ENCODE measurements at places on chromosomes 1 and 21. TPM values are rescaled to one million over a fixed set of nuclear protein-coding genes. Genes with fewer than 3 reads are reported as not detected.

DNA sequence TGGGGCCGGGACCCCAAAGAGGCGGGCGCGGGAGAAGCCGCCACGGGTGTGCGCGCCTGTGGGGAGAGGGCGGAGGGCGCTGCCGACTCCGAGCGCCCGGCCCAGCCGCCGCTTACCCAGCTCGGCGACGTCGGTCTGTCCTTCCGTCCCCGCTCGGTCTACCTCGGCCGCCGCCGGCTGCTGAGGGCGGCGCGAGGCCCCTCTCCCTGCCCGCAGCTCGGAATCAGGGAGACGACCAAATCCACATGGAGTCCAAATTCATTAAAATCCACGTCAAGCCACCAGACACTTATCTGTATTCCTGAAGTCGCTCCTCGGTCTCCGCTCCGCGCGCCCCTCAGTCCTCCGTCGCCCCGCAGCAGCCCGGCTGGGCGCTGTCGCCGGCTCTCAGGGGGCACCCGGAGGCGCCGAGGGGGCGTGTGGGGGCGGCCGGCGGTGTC lies 637 bp downstream of the PLXNA2 start:
- no peaks in the 10 kb centered on the region for H3K27me3 ChIP-seq
- peak overlapping the region; percentile 92 for H3K4me3 ChIP-seq
- no peaks in the 10 kb centered on the region for H3K36me3 ChIP-seq
- DNase-seq = peak; percentile 17
- peaks cover 14% of the 10 kb centered on the region for H3K4me1 ChIP-seq

TMIGD3 gene
- not detected for polyA plus RNA-seq

DNA sequence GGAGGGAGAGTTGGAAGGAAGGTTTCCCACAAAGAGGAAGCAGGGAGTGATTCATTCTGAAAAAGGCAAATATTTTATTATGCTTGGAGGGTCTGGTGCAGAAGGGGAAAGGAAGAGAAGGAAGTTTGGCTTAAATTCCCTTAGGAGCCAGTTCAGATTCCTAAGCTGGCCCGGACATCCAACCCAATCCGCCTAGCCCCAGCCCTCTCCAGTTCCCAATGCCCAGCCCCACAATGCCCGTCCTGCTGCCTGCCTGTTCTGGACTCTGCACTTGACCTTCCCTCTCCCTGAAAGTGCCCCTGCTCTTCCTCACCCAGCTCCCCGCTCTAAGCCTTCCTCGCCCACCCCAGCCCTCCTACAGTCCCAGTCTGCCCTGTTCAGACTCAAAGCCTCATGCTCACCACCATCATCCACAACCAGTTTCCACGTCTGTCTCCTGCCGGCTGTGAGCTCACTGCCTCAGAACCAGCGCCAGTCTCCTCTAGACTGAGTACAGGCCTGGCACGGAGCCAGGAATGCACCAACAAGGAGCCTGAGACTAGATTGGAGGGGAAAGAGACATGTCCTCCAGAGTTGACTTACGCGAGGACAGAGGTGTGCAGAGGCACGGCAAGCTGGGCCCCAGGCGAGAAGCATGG lies 18.9 kb downstream of the CAPN2 start:
- peaks cover 12% of the 10 kb centered on the region for H3K36me3 ChIP-seq
- H3K27me3 ChIP-seq = no peaks in the 10 kb centered on the region
- H3K4me1 ChIP-seq = peaks cover 11% of the 10 kb centered on the region
- peak overlapping the region; percentile 48 for H3K27ac ChIP-seq
- no peak overlapping the region for H3K4me3 ChIP-seq
- no peak for DNase-seq

ELAVL4 gene
- not detected for polyA plus RNA-seq

- H3K27me3 ChIP-seq = peaks cover 21% of the 10 kb centered on the region
- H3K36me3 ChIP-seq = no peaks in the 10 kb centered on the region
- H3K27ac ChIP-seq = no peak overlapping the region
- H3K4me1 ChIP-seq = no peaks in the 10 kb centered on the region
- no peak for DNase-seq
Measured at GRCh38 chr1:8097908-8098307, 71.8 kb upstream of the ERRFI1 start.

DNA sequence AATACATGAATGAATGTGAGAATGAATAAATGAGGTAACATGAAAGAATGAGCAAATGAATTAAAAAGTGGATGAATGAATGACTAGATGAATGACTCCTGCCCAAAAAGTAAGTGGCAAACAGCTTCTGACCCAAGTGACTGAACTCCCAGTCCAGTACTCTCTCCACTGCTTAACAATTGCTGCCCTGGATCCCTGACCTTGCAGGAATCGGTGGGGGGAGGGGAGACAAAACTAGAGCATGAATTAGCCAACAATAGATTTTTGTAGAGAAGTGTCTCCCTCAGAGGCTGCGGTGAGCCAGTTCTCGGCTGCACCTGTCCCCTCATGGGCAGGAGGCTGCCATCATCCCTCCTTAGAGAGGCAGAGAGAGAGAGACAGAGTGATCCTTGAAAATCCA lies 5.9 kb upstream of the GRIK3 start:
- no peak for DNase-seq
- no peak overlapping the region for H3K4me3 ChIP-seq
- peaks cover 6% of the 10 kb centered on the region for H3K36me3 ChIP-seq
- peaks cover 73% of the 10 kb centered on the region for H3K27me3 ChIP-seq

- no peak overlapping the region for H3K27ac ChIP-seq
- no peaks in the 10 kb centered on the region for H3K4me1 ChIP-seq
- no peak overlapping the region for H3K4me3 ChIP-seq
- no peaks in the 10 kb centered on the region for H3K27me3 ChIP-seq
- no peak for DNase-seq
Measured at GRCh38 chr1:54172614-54173599, 20.1 kb upstream of the CDCP2 start.

DNA sequence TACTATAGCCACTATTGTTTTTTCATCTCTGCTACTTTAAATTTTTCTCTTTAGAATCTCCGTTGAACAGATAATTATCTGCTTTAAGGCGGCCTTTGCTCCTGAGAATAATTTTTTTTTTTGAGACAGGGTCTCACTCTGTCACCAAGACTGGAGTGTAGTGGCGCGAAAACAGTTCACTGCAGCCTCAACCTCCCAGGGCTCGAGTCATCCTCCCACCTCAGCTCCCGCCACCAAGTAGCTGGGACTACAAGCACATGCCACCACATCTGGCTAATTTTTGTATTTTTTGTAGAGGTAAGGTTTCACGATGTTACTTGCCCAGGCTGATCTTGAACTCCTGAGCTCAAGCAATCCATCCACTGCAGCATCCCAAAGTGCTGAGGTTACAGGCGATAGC lies 28.6 kb downstream of the TRIT1 start:
- no peaks in the 10 kb centered on the region for H3K27me3 ChIP-seq
- no peak for DNase-seq
- H3K4me3 ChIP-seq = no peak overlapping the region
- no peaks in the 10 kb centered on the region for H3K4me1 ChIP-seq
- H3K27ac ChIP-seq = no peak overlapping the region

HTR6 gene
- not detected for polyA plus RNA-seq

BRDT gene
- polyA plus RNA-seq = not detected

- no peaks in the 10 kb centered on the region for H3K27me3 ChIP-seq
- H3K36me3 ChIP-seq = no peaks in the 10 kb centered on the region
- peaks cover 6% of the 10 kb centered on the region for H3K4me1 ChIP-seq
- no peak overlapping the region for H3K27ac ChIP-seq
Measured at GRCh38 chr1:195275710-195276109, 1332.5 kb downstream of the KCNT2 start.

CHODL gene
- not detected for polyA plus RNA-seq

- H3K27me3 ChIP-seq = peaks cover 24% of the 10 kb centered on the region
- H3K27ac ChIP-seq = no peak within 1 kb of the TSS
- no peak for DNase-seq
- no peaks in the 10 kb centered on the region for H3K36me3 ChIP-seq
Measured at GRCh38 chr1:35573198-35574124, at the start of gene TFAP2E. TFAP2E (plus strand) TSS chr1:35573314; CDS start chr1:35573578, 264 bp downstream.

FBLIM1 gene
- not detected for polyA plus RNA-seq

DNA sequence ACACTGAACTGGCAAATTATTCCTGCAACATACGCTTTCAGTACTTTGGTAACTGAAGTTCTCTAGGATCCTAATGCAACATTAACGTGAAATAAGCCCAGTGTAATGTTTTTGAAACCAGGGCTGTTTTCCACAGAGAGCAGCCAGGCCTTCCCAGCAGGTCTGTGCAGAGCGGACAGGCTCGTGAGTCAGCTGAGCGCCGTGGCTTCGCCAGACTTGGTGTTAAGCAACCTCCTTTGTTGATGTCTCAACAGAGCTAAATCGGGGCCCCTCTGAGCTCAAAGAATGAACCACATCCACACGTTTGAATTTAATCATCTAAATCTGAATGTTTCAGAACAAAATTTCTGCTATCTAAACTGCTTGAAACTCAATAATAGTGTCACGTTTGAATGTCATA lies 181.8 kb upstream of the FMN2 start:
- no peaks in the 10 kb centered on the region for H3K36me3 ChIP-seq
- DNase-seq = no peak
- H3K4me1 ChIP-seq = no peaks in the 10 kb centered on the region
- no peak overlapping the region for H3K27ac ChIP-seq

SPRR1A gene
- not detected for polyA plus RNA-seq

GRCh38 chr1:1627261-1627828 lies 4.6 kb upstream of the MMP23B start:
- peaks cover 5% of the 10 kb centered on the region for H3K27me3 ChIP-seq
- no peak overlapping the region for H3K27ac ChIP-seq
- H3K4me3 ChIP-seq = no peak overlapping the region
- H3K36me3 ChIP-seq = no peaks in the 10 kb centered on the region

DNA sequence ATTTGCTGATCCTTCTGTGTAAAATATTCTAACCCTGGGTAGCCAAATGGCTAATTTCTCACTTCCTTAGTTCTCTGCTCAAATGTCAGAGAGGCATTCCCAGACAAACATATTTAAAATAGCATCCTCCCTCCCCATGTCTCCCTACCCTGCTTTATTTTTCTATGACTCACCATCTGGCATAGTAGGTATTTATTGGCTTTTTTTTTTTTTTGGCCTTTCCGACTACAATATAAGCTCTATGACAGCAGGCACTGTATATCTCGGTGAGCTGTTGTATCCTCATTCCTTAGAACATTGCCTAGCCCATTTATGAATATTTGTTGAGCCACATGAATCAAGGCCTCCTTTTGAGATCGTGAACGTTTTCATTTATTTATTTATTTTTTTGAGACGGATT lies 1.5 kb upstream of the NEK7 start:
- H3K27ac ChIP-seq = no peak overlapping the region
- H3K4me1 ChIP-seq = peaks cover 31% of the 10 kb centered on the region
- H3K27me3 ChIP-seq = no peaks in the 10 kb centered on the region
- H3K4me3 ChIP-seq = no peak overlapping the region
- no peaks in the 10 kb centered on the region for H3K36me3 ChIP-seq

DNA sequence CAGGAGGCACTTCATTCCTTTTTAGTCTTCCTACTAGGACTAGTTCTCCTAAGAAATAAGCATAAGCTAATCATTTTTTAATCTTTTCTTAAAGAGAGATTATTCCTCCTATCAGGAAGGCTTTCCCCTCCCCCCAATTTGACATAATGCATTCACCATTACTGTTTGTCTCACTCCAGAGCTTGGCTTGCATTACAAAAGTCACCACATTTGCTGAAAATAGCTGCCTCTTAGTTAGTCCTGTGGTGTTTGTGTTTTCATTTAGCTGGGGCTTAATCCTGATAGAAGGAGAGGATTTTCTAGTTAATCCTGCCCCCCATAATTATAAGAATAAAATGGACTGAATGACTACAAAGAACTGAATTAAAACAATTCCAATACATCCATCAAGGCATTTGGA lies 307.1 kb upstream of the RRP15 start:
- no peaks in the 10 kb centered on the region for H3K27me3 ChIP-seq
- no peak for DNase-seq
- H3K27ac ChIP-seq = no peak overlapping the region
- no peak overlapping the region for H3K4me3 ChIP-seq
- H3K4me1 ChIP-seq = no peaks in the 10 kb centered on the region
